ENCODE measurements at places on chromosomes 4 and X.

- DNase-seq, result peak; percentile 45
Observed at GRCh38 chrX:57929373-57929772, 19.1 kb upstream of the ZXDA start.

DNA sequence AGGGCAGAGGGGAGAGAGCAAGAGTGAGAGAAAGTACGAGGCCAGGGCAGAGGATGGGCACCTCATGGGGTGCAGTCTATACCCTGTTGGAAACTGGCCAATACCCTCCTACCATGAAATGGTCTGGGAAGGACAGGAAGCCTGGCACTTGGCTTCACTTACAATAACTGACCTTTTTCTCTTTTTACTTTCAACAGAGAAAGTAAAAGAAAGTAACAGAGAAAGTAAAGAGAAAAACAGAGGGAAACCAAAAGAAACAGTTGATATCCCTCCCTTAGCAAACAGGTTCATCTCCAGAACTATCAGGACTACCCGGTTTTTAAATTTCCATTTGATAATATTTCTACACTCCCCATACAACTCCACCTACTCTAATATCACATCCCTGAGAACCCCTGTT lies 20.6 kb downstream of the ARL13A start:
- DNase-seq, result no peak

GRCh38 chr4:98261405-98262291 lies 464 bp downstream of the RAP1GDS1 start:
- peak; percentile 38 for DNase-seq

DNA sequence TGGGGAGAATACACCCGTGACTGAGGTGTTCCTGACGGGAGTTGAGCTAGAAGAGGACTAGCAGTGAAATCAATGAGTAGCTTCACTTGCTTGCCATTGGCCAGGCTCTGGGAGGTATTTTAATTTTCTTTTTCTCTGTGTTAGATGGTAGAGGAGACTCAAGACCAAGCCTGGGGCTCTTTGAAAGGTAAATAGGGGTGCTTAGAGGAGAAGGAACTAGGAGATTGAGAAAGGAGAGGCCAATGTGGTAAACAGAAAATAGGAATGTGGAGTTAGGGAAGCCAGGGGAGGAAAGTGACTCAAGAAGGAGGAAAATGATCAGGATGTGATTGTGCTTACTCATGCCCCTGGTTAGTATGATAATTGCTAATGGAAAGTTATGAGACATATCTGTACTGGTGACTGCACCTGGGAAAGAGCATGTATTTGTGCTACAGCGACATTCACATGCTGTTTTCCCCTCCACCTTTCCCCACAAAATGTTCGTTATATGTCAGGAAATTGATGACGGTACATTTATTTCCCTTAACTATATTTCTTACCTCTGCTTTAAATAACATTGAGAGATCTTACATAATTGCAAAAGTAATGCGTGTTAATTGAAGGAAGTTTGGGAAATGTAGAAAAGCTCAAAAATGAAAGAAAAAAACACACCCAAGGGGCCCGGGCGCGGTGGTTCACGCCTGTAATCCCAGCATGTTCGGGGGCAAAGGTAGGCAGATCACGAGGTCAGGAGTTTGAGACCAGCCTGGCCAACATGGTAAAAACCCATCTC lies 16.9 kb upstream of the LRBA start:
- no peak for DNase-seq

- DNase-seq, result no peak
Observed at GRCh38 chr4:99894998-99895397, 771 bp upstream of the LAMTOR3 start.

DNA sequence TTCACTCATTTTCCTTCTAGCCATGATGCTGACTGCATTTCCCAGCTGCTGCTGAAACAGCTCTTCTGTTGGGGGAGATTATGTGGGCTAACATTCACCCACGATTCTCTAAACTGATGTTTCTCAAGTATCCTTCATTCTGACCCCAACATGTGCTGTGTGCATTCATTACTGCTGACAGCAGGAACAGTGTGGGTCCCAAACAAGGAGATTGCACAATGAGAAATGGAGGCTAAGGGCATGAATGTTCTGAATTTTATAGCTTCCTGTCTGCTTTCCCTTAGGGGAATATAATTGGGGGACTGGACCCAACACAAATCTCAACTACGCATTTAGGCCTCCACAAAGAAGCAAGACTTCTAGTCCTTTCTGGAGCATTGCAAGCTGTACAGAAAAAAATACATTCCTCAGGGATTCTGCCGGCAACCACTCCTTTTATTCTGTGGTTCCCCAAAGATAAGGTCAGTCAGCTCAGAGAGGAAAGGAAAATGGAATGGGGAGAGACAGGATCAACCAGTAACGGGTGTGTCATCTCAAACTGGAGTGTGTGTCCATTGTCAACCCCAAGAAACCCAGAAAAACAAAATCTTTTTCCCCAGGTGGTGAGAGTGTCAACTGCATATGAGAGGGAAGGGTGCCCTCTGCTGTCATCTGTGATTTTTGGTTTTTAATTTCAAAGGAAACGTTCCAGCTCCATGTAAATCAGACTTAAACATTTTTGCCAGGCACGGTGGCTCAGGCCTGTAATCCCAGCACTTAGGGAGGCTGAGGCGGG lies 81.5 kb upstream of the EGFL6 start:
- peak; percentile 74 for DNase-seq

GRCh38 chrX:119661486-119661885 lies 31.5 kb downstream of the SEPTIN6 start:
- DNase-seq, result no peak

- no peak for DNase-seq
Observed at GRCh38 chrX:130014356-130014755, 31.9 kb downstream of the BCORL1 start.

GRCh38 chr4:88619971-88620370 lies 27.7 kb downstream of the HERC3 start:
- DNase-seq, result peak; percentile 15

DNA sequence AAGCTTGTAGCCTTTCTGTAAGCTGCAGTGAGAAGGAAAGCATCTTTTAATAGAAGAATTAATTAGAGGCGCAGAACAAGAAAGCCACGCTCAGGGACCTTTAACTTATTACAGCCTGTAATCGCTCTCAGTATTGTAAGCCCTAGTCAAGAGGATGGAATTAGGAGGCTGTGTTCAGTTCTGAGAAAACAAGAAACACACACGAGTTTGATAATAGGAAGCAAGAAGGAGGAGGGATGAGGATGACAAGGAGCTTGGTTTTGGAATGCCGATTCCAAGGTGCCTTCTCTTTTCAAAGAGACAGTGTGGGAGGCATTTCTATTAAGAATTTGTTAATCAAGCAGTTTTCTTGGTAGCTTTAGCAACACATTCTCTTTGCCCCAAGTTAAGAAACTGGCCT lies 69.3 kb downstream of the NYX start:
- no peak for DNase-seq

Data from inflammatory macrophage treated with lipopolysaccharide for 1 hour (primary cell).